ENCODE measurements at places on chromosomes 4 and X. TPM values are rescaled to one million over a fixed set of nuclear protein-coding genes. Genes with fewer than 3 reads are reported as not detected.

- H3K36me3 ChIP-seq = no peaks in the 10 kb centered on the region
- no peaks in the 10 kb centered on the region for H3K27me3 ChIP-seq
- no peak overlapping the region for H3K27ac ChIP-seq
- H3K4me3 ChIP-seq = no peak overlapping the region
- no peak for DNase-seq
These were observed 77.9 kb upstream of the AMELX start for GRCh38 chrX:11215191-11215921.

- no peaks in the 10 kb centered on the region for H3K27me3 ChIP-seq
- H3K4me3 ChIP-seq = no peak overlapping the region
- no peaks in the 10 kb centered on the region for H3K36me3 ChIP-seq
- peak; percentile 1 for DNase-seq
- no peaks in the 10 kb centered on the region for H3K4me1 ChIP-seq
These were observed 87.3 kb downstream of the ADGRG4 start for GRCh38 chrX:136387951-136388502.

HSFX3 gene
- not detected for total RNA-seq

DNA sequence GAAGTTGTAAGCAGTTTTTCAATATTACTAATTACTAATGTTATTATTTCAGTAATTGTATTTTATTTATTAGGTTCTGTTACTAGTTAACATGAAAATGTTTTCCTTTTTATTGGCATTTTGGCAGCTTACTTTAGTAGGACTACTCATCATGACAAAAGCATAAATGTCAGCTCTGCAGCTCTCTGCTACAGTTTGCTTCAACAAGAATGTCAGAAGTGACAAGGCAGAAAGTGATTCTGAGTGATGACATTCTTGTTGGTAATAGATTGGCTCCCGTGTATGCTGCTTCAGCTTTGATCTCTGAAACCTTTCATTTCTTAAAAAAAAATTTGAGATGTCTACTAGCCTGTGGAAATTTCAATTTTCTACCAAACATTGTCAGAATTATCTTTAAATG, 1193.9 kb downstream of the FSTL5 start:
- no peaks in the 10 kb centered on the region for H3K36me3 ChIP-seq
- no peak overlapping the region for H3K27ac ChIP-seq
- H3K4me3 ChIP-seq = no peak overlapping the region
- H3K4me1 ChIP-seq = no peaks in the 10 kb centered on the region

- H3K4me3 ChIP-seq = no peak overlapping the region
- H3K36me3 ChIP-seq = no peaks in the 10 kb centered on the region
- H3K4me1 ChIP-seq = no peaks in the 10 kb centered on the region
- DNase-seq = no peak
- H3K27ac ChIP-seq = no peak overlapping the region
These were observed 50.9 kb upstream of the C4orf54 start for GRCh38 chr4:99708551-99708950.

GATA1 gene
- total RNA-seq = 0.47 TPM

- no peak for DNase-seq
- H3K4me3 ChIP-seq = no peak overlapping the region
- H3K36me3 ChIP-seq = no peaks in the 10 kb centered on the region
- H3K27me3 ChIP-seq = no peaks in the 10 kb centered on the region
- no peak overlapping the region for H3K27ac ChIP-seq
These were observed 39.0 kb downstream of the TBC1D19 start for GRCh38 chr4:26622913-26623312.

MCF2 gene
- 0.18 TPM for total RNA-seq

XAGE2 gene
- total RNA-seq = 3.1 TPM

All from left lung (tissue), 14 donors.